ENCODE measurements at places on chromosomes 16 and 17. TPM values are rescaled to one million over a fixed set of nuclear protein-coding genes. Genes with fewer than 3 reads are reported as not detected.

The TMC5 gene
- not detected for total RNA-seq

The CLEC19A gene
- not detected for total RNA-seq

The GDPD1 gene
- total RNA-seq, result not detected

The AOC3 gene
- not detected for total RNA-seq

The KRTAP4-12 gene
- not detected for total RNA-seq

The DNAI2 gene
- total RNA-seq, result not detected

The PYCARD gene
- total RNA-seq, result 8.9 TPM

The C1QTNF1 gene
- 4.5 TPM for total RNA-seq

The TMIGD1 gene
- total RNA-seq, result not detected

The NHERF2 gene
- total RNA-seq, result 175 TPM

The PPP1R1B gene
- total RNA-seq, result not detected

The NT5M gene
- 1.8 TPM for total RNA-seq

The DHRS7C gene
- total RNA-seq, result not detected

The VTN gene
- not detected for total RNA-seq

The C16orf96 gene
- not detected for total RNA-seq

The EVPLL gene
- total RNA-seq, result not detected

The OR4D1 gene
- not detected for total RNA-seq

The TNK1 gene
- 0.62 TPM for total RNA-seq

The SLC13A2 gene
- total RNA-seq, result not detected

The SYNGR2 gene
- total RNA-seq, result 34.6 TPM

The CDK5R1 gene
- 3.7 TPM for total RNA-seq

The ZPBP2 gene
- not detected for total RNA-seq

The SDK2 gene
- 0.30 TPM for total RNA-seq

The OTOP3 gene
- total RNA-seq, result not detected

The DHODH gene
- 5.7 TPM for total RNA-seq

The RTN4RL1 gene
- total RNA-seq, result 0.12 TPM

The EFNB3 gene
- 1.1 TPM for total RNA-seq

The CD7 gene
- not detected for total RNA-seq

The KIF2B gene
- not detected for total RNA-seq

The DPEP1 gene
- total RNA-seq, result not detected

The PTX4 gene
- not detected for total RNA-seq

The TBC1D3 gene
- not detected for total RNA-seq

The SECTM1 gene
- total RNA-seq, result 30.2 TPM

The ASGR1 gene
- not detected for total RNA-seq

The GPR139 gene
- not detected for total RNA-seq

The CD300C gene
- 0.84 TPM for total RNA-seq

The HEATR9 gene
- total RNA-seq, result not detected

The SLFN14 gene
- not detected for total RNA-seq

The MYH1 gene
- total RNA-seq, result not detected

The SPHK1 gene
- total RNA-seq, result 41.2 TPM

The PRAC1 gene
- not detected for total RNA-seq

The RGS11 gene
- not detected for total RNA-seq

The PDILT gene
- not detected for total RNA-seq

The CHD9 gene
- 13.8 TPM for total RNA-seq

The C16orf74 gene
- 3.0 TPM for total RNA-seq

The UBE2I gene
- total RNA-seq, result 85.7 TPM

The IL17C gene
- total RNA-seq, result not detected

The MT1B gene
- total RNA-seq, result not detected

The ENO3 gene
- total RNA-seq, result 1.1 TPM

The IRX5 gene
- total RNA-seq, result 1.2 TPM

The CCL8 gene
- 0.69 TPM for total RNA-seq

The CYGB gene
- not detected for total RNA-seq
